ENCODE measurements at places on chromosomes 7 and 10.

DNA sequence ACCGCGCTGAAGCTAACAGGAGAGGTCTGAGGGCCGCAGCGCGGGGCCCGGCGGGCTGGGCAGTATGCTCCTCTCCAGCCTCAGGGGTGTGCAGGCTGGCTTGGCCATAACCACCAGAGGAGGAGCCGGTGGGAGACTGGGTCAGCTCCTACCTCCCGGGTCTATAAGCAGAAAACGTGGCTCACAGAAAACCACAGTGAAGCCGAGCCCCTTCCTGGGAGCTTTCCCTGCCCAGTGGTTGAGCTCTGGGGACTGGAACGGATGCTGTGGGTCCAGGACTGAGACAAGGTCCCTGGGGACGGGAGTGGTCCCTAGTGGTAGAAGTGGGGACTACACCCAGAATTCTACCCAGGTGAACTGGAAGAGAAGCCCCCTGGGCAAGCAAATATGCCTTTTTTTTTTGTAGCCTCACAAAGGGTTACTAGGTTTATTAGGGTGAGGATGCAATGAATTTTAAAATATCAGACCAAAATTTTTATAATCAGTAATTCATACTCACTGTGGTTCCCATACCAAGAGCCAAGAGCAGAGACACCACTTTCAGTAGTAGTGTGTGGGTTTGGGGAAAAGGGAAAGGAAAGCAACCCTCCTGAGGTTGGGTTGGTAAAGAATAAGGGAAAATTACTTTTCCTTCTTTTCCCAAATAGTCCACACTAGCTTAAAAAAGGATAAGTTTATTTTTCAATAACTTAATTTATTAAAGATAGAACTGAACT, 67.9 kb upstream of the PRKCQ start:
- peak; percentile 7 for DNase-seq

DNA sequence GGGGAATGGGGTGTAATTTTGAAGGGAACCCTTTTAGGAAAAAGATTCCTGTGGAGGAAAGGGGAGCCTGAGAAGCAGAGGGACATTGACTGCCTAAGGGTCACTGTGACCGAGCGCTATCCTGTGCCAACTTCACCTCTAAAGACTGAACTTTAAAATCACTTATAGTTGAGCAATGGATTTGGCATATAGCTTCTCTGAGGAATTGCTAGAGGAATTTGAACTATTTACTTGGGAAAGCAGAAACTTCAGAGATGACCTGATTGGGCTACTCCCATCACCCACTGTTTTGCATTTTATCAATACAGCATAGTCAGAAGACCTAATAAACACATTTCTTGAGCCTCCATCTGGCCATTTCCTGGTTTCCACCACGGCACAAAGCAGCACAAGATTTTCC, 23.7 kb upstream of the WNT16 start:
- no peak for DNase-seq

DNA sequence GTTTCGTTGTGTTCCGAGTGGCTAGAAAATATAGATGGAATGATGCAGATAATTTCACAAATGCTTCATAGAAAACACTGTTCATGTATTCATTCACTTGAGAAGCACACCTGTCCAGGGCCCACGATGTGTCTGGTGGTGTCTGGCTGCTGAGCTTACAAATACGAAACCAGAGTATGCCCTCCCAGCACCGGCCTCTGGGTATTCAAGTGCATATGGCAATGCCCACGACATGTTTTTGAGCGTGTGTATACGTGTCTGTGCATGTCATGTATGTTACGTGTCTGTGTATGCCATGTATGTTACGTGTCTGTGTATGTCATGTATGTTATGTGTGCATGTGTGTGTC, 37.9 kb downstream of the IL2RA start:
- DNase-seq = no peak

GRCh38 chr7:26512737-26513136, 221.1 kb downstream of the SNX10 start:
- DNase-seq = no peak

- no peak for DNase-seq
Measured at GRCh38 chr7:56199639-56200038, 83.4 kb upstream of the NUPR2 start.

DNA sequence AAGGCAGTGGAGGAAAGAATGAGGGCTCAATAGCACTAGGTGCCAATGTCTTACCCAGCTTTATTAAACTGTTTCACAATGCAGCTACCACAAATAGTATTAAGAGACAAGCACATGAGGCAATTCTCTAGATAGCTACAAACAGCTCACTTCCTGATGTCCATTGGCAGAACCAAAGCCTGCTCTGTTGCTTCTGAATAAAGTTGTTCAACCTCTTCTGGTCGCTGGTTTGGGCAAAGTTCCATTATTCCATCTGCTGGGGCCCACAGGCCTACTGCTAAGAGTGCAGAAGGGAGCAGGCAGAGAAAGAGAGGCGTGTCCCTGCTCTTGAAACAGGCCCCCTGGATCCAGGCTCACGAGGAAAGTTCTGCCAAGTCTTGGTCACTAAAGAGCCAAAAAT, 173.9 kb downstream of the ZNF438 start:
- DNase-seq = peak; percentile 91

GRCh38 chr7:34851431-34851830, 185.9 kb downstream of the DPY19L1 start:
- DNase-seq = no peak

GRCh38 chr10:89427629-89428028, 13.3 kb downstream of the IFIT5 start:
- no peak for DNase-seq

- DNase-seq = no peak
Measured at GRCh38 chr7:96097835-96098234, 224.1 kb downstream of the SLC25A13 start.

GRCh38 chr10:22314852-22315251, 1.3 kb upstream of the COMMD3 start:
- DNase-seq = no peak

DNA sequence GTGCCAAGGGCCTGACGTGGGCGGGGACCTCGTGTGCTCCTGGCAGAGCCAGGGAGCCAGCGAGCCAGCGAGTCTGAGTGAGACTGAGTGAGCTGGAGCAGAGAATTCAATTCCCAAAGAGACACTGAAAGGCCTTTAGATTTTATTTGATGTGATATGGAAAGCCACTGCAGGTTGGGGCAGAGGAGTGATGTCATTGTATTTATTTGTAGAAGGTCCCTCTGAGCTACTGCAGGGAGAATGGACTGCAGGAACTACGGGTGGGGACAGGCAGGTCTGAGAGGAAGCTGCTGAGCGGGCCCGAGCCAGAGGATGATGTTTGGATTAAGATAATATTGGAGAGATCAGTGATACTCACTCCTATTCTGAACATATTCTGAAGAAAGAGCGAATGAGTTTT, 445.8 kb upstream of the ANKRD30A start:
- no peak for DNase-seq

- DNase-seq = no peak
Measured at GRCh38 chr7:43038254-43038653, 74.2 kb upstream of the HECW1 start.

GRCh38 chr10:97682042-97682441, 5.0 kb downstream of the AVPI1 start:
- no peak for DNase-seq

DNA sequence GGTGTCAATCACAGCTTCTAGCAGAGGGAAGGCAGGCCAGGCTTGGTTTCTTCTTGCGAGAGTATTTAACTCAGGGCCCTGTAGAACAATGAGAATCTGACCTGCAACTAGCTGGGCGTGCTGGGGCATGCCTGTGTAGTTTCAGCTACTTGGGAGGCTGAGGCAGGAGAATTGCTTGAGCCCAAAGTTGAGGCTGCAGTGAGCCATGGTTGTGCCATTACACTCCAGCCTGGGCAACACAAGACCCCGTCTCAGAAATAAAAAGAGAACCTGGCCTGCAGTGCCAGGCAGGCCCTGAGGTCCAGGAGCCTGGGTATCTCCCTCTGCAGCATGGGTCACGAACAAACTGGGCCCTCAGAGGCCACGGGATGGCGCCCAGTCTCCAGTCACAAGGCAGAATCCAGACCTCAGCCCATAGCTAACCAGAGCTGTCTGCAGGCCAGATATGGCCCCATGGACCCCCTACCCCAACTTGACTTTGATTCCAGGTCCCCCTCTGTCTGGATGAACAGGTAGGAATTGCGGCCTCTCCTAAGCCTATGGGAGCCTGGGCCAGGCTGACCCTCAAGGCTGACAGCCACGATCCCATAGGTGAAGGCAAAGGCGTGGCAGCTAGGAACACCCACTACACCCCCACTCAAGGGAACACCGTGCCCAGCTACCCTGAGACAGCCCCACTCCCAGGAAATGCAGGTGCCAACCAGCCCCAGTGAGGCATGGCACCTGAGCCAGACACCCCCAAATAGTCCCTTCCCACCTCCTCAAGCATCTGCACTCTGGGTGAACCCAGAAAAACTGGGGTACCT, 102.7 kb upstream of the TNRC18 start:
- DNase-seq = peak; percentile 62

- peak; percentile 38 for DNase-seq
Measured at GRCh38 chr10:22250897-22251660, 33.3 kb upstream of the EBLN1 start.

- no peak for DNase-seq
Measured at GRCh38 chr7:73696372-73696771, 13.0 kb downstream of the BUD23 start.

- DNase-seq = no peak
Measured at GRCh38 chr7:11332186-11332864, 358.7 kb downstream of the PHF14 start.

DNA sequence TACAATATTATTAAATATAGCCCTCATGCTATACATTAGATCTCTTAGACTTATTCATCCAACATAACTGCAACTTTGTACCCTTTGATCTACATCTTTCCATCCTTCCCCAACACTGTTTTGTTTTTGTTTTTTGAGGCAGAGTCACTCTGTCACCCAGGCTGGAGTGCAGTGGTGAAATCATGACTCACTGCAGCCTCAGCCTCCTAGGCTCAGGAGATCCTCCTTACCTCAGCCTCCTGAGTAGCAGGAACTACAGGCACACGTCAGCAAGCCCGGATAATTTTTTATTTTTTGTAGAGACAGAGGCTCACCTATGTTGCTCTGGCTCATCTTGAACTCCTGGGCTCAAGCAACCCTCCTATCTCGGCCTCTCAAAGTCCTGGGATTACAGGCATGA, 53.3 kb downstream of the NT5C2 start:
- DNase-seq = no peak

DNA sequence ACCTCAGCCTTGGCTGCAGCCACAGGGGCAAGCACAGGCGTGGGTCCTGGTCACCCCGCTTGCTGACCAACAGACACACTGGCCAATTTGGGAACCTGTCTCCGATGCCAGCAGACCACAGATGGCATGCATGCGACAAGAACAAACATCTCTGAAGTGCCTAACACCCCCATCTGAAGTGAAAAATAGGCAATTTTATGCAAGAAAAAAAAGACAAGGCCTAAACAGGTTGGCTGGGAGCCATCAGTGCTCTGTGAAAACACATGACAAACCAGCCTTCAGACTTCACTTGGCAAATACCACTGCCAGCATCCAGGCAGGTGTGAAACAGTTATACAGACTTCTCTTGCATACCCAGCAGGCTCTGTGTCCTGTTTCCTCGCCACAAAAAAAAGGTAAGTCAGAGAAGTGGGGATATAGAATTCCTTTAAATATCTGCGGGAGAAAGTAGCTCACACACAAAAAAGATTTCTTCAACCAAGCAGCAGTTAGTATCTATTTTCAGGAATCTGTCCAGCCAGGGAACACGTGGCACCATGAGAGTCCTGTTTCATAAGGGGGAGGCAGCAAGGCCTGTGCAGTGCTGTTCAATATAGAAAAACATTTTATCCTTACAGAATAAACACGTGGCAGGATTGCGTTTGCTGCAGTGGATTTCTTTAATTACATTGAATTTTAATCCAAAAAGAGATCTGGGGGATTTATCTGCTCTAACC, 293.4 kb upstream of the MKLN1 start:
- DNase-seq = no peak

- DNase-seq = no peak
Measured at GRCh38 chr10:74634995-74635536, 191.3 kb upstream of the KAT6B start.

DNA sequence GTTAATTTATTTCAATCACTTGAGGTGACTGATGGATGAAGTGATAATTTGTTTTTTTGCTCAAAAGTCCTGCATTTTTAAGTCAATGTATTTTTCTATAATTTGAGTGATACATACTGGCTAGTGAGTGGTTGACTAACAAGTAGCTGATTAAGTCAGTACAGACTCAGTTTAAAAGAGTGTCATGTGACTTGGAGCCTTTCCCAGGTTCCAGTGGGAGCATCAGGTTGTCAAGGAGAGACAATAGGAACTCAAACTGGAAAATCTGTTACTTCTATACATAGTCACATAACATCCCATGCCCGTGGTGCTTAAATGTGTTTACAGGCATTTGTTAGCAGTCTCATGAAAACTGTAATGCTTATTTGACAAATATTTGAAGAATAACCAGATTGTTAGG, 154.7 kb downstream of the ANK3 start:
- DNase-seq = no peak

DNA sequence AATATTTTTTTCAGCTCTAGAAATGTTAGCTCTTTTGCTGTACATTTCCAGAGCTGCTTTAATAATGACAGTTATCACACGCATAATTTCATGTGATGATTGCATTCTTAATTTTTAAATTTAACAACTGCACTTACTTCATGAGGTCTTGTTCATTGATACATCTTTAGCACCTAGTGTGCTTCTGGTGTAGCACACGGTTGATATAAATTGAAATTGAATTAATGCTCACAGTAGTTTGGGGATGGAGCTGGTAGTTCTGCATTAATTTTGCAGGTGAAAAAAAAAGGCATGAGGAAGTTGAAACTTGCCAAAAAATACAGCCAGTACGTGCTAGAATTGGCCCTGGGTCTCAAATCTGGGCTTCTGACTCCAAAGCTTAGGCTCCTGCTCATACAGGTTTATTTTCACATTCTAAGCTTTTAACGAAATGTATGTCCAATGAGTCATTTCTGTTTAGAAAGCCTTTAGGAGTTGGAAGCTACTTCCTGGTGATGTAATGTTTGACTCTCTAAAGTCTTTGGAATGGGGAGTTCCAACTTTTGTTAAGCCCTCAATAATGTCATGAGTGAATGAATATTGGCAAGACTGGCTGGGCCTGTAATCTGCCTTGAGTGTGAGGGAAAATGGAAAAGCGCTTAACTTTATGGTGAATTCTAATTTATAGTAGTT, 62.5 kb downstream of the DAGLB start:
- peak; percentile 32 for DNase-seq

DNA sequence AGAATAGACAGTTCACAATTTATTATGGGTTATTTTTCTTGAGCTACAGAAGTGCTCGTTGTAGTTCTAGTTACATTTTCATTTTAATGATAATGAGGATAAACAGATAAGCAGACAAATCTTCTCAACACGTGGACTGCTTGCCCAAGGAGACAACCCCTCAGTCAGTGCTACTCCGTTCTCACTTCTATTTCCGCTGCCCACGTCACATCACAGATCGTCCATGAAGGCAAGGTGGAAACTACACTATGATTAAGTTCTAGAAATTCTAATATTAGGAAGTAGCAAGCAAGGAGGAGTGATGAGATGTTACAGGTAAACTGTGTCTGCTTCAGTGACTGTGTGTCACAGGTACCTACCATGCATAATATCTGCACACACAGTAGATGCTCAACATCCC, 210.5 kb downstream of the CHCHD3 start:
- DNase-seq = no peak

Measured in MV-4-11 (cell line).